Thoracic aorta (tissue), 2 donors: ENCODE measurements at places on chromosomes 4 and X.

GRCh38 chr4:158008551-158009218 is 164.1 kb downstream of the GASK1B start:
- DNase-seq, result no peak

- DNase-seq, result no peak
Measured at GRCh38 chr4:109294468-109295020, 7.9 kb downstream of the COL25A1 start.

DNA sequence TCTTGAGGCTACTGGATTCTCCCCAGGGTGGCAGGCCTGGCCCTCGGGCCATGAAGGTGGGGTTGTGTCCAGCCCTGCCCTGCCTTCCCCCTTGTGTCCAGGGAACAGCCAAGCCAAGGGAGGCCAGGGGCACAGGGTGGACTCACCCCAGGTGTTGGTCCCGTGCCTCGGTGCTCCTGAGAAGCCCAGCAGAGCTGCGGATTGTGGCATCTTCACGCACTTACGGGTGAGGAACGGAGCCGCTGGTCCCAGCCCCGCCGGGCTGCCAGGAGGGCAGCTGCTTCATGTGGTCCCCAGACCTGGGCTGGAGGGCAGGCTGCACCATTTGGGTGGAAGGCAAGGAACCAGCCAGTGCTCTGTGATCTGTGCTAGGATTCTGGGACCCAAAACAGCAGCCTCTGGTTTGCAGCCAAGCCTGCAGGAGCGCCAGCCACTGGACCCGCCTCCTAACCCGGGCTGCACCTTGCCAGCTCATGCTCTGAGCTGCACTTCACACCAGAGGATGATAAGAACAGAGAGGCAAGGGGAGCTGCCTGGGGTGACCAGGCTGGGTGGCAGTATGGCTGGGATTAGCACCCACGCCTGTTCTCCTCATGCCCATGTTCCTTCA is 36.1 kb upstream of the HMX1 start:
- no peak for DNase-seq

DNA sequence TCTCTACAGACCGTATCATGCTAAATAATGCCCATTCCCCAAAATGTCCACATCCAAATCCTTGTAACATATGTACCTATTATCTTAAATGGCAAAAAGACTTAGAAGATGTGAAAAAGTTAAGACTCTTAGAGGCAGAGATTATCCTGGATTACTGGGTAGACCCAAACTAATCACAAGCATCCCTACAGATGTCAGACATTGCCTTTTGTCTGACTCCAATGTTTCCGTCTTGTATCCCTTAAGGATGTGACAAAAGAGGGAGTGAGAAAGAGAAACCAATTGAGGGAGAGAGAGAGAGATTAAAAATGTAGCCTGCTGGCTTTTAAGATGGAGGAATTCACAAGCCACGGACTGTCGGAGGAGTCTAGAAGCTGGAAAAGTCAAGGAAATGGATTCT is 401.9 kb upstream of the FSTL5 start:
- DNase-seq, result no peak

GRCh38 chrX:149762696-149763614 is 10.9 kb upstream of the HSFX1 start:
- DNase-seq, result no peak

DNA sequence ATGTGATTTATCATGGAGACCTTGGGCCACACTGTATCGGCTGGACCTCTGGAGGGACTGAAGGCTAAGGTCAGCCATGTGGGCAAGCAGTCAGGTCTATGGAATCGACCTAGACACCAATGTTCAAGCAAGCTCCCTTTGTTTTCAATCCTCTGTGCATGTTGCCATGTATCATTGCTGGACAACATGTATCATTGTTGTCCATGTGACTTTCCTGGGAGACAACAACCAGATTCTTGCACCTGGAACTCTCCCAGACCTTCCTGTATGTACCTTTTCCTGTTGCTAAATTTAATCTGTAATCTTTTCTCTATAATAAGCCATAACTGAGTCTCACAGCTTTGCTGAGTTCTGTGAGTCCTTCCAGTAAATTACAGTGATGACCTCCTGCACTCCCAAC is 329.4 kb upstream of the BOD1L1 start:
- no peak for DNase-seq

DNA sequence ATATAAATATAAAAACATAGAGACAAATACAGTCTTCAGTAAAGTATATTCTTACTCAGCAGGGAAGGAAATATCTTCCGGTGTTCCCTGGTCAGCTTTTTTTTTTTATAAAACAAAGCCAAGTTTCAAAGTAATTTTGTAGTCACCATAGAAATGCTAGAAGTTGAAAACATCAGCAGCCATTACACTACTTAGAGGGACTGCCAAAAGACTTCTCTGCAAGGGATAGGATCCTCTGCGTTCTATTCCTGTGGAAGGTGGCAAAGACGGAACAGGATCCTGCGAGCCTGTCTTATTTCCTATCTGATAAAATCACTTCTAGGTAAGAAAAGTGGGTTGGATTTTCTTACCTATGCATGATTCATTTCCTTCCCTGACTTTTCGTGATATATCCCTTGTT is 19.4 kb downstream of the CLDN22 start:
- DNase-seq, result no peak

- DNase-seq, result no peak
Measured at GRCh38 chr4:69743476-69744156, 16.8 kb downstream of the SULT1B1 start.

DNA sequence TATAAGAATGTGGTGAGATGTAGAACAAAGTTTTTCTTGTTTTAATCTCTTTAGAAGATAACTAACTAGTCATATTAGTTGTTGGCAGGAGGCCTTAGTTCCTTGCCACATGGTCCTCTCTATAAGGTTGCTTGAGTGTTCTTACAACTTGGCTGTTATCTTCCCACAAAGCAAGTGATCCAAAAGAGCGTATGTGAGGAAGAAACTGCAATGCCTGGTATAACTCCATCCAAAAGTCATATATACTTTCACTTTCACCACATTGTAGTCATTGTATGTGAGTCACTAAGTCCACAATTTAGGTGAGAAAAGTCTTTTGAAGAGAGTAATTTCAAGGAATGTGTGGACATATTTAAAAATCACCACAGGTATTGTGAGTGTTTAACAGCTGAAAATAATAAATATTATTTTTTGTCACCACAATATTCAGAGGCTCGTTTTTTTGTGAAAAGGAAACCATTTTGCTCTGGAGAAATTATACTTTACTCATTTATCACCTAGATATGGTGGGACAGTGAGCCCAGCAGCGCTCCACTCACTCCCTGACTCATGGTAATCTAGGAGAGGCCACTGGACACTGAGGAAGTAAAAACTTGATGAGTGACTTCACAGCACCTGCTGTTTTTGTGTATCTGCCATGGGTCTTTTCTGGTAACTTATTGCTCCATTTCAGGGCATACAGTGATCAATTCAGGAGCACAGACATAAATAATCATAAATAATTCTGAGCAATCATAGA is 369.4 kb upstream of the NDST3 start:
- no peak for DNase-seq

- no peak for DNase-seq
Measured at GRCh38 chrX:137427816-137428215, 138.1 kb upstream of the ZIC3 start.

DNA sequence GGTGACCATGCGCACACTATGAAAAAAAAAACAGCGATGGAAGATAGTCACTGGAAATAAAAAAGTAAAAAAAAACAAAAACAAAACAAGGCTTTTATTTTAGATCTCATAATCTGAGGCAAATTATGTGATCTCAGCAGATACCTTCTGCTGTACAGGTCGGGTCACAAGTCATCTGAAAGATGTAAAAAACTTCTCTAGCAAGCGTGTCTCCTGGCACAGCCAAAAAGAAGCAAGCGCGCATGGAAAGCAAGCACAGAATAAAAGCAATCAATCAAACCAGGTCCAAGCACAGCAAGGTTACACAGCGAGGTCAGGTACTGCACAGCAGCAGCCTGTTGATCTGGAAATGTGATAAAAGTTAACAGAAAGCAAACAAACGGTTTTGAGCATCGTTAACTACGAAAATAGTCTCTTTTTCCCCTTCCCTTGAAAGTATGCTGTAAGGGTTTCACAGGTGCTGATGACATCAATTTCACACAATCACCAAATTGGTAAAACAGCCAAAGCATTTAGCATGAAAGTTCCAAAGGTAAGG is 79.3 kb upstream of the MTNR1A start:
- no peak for DNase-seq

DNA sequence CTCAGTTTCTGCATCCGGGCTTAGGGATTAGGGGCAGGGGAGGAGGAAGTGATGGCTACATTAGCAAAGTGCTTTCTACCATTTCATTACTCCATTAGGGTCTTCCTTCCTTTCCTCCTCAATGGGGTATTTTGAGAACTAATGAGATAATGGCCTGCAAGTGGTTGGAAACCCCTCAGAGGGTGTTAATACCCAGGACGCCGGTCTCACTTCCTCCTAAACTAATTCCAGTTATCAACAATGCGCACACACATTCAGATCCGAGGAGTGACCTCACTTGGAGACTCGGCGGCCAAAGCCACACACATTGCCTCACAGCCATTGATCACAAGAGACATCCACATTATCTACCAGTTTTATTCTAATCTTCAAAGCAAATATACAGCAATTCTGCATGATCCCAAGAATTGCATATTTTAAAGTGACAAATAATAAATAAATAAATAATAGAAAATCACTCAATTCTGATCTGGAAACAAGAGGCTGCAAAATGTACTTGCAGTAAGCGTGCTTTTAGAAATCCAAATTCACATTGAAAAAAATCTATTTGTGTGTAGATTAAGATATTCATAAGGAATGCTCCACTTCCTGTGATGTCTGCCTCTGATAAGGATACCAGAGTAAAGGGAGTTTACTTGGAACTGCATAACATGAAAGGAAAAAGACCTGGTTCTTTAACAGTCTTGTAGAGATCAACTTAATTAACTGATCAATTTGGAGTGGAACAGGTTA is 329.1 kb downstream of the FBXW7 start:
- DNase-seq, result no peak

- no peak for DNase-seq
Measured at GRCh38 chrX:75228854-75229253, 45.0 kb upstream of the UPRT start.

- DNase-seq, result no peak
Measured at GRCh38 chrX:46860557-46860956, 23.7 kb downstream of the RP2 start.

DNA sequence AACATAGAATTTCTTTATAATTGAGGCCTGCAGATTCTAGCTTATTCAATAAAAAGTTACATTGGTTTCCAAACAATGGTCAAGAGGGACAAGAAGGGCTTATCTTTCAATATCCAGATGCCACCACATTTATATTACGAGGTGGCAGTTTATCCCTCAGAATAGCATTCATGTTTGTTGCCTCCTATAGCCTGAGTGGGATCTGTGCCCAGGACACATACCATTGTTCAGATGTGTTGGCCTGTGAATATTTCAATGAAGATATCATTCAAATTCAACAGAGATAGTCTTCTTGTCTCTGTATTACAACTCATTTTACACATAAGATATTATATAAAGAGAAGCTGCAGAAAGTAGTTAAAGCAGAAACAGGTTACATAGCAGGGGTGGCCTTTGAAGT is 20.5 kb downstream of the GLRB start:
- no peak for DNase-seq

DNA sequence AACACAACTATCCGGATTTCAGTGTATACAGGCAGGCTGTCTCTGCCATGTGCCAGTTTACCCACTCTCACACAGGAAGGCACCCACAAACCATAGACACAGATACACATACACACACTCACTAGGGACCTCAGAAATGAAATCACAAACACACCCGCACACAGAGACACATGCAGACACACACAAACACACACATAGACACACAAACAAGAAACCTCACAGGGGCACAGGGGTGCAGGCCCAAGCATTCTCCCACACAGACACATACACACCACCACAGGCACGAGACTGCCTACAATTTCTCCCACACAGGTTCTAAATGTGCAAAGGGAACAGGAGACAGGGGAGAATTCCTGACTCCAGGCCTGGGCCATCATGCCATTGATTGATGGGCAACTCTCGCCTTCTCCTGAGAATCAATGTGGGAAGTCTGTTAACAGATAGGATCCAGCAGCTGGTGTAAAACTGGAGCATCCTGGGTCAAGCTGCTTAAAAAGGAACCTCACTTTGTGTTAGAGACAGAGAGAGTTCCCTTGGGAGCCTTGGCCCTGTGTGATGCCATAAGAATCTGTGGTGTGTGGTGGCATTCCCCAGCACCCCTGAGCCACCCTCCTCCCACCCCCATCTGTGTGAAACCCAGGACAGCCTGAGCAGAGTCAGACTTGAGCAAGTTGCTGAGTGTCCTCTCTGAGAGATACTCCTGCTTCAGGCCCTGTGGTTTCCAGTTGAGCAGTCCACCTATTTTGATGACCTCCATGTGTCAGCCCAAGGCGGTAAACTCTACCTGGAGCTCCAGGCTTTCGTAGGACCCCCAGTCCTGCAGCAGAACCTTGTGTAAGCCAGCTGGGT is 33.9 kb downstream of the NBDY start:
- DNase-seq, result no peak

GRCh38 chr4:141480950-141481349 is 155.4 kb upstream of the IL15 start:
- no peak for DNase-seq

GRCh38 chrX:32987142-32987541 is 224.2 kb downstream of the DMD start:
- no peak for DNase-seq

DNA sequence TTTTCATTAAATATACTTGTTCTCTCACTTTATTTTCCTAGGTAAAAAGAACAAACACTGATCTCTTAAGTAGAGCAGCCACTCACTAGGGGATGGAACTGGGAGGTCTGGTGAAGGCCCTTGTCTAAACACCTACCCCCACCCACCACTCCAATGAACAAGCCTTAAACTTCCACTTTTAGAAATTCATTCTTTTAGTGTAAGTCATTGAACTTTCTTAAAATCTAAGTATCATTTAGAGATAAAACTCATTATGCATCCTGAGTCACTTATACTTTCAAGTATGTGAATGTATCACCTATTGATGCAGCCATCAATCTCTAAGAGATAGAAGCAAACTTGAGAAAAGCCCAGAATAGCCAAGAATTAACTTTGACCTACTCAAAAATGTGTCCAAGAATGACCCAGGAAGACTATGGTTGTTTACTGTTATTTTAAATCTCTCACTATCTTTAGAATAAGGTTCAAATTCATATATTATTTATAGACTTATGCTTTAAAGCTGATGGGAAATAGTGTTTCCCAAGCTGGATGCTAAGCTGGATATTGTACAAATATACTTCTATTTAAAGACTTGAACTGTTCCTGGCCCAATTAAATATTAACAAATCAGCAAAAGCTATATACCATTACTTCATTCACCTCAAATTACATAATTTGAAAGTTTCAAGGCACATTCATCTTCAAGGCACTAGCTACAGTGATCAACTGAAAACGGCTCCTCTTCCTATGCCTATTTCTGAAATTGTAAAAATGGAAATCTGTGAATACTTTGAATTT is 49.5 kb downstream of the CAMK2D start:
- no peak for DNase-seq

DNA sequence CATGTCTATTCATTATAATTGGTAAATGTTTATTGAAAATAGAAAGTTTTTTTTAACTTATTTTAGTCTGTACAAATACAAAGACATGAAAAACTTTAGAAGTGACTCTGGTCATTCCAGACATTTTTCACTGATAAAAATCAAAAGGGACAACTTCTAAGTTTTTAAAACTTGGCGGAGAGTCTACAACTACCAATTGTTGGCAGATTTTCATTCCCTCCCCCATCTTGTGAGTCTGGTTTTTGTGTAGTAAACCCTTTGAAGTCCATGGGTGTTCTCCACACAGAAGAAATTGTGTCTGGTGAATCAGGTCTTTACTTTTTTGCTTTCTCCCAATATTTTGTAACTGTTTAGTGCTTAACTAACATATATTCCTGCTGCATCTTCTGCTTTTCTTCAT is 336.5 kb downstream of the PDGFC start:
- no peak for DNase-seq

- no peak for DNase-seq
Measured at GRCh38 chr4:102736636-102737549, 23.9 kb downstream of the MANBA start.
